ENCODE measurements at places on chromosomes 3 and 15.

- DNase-seq, result no peak
These were observed 101.0 kb upstream of the COL8A1 start for GRCh38 chr3:99537416-99537815.

- no peak for DNase-seq
These were observed 215.1 kb downstream of the TIGIT start for GRCh38 chr3:114508976-114509375.

GRCh38 chr3:52847726-52848125 lies 12.9 kb upstream of the MUSTN1 start:
- DNase-seq, result no peak

GRCh38 chr3:151896246-151897012 lies 23.0 kb downstream of the SUCNR1 start:
- no peak for DNase-seq

DNA sequence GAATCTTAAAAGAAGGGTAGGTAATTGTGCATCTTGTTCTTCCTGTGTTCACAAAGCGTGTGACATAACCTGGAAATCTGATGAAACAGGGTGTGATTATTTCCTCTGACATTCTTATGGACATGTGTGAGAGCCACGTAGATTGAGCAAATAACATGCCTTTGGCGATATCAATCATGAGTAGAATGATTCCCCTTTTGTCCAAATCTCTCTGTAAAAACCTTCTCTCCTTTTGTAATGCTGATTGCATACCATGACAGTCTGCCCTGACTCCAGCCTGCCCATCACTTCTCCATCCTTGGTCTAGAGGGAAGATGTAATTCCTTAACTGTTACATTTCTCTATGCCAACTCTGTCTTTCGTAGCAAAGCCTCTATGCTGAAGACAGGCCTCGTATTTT lies 115.0 kb downstream of the IL5RA start:
- no peak for DNase-seq

GRCh38 chr15:63729115-63729884 lies 104.4 kb downstream of the HERC1 start:
- DNase-seq, result no peak

DNA sequence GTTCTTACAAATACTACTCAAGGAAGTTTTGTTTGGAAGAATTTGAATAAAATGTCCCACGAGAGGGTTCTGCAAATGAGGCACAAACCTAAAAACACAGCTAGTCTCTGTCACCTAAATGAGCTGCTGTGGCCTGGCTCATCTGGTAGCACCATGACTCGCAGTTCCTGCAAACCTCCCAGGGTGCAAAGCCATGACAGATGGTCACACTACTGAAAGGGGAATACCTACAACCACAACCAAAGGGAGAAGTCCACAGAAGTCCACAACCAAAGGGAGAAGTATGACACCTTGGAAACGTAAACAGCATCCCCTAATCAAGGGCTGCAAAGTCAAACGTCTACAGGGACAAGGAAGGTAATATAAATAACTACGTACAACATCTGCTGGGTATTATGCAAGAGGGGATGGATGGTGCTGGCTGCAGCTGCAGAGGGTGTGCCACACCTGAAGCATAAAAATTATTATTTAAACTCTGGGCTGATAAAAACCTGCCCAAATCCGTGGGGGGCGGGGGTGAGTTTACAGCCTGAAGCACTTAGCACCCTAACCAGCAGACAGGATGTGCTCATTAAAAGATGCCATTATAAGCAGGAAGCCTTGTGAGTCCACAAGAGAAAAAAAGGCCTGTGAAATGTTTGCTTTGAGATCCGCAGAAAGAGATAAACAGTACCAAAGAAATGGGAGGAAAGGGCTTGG lies 184.0 kb downstream of the MAGI1 start:
- DNase-seq, result no peak

DNA sequence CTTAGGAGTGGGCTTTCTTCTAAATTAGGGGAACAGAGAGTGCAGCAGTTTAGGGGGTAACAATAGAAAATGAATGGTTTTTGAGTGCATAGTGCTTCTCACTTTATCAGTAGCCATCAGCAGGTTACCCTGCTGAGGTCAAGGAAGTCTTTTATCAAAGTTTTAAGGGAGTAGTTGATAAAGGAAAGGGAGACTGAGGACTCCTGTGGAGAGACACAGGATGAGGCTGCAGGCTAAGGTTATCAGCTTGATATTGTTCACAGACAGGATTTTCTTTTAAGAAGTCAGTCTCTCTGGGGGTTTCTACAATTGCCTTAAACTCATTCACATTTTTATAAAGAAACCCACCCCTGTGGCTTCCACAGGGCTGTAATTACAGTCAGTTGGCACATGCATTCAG lies 205.0 kb downstream of the AGBL1 start:
- DNase-seq, result no peak

DNA sequence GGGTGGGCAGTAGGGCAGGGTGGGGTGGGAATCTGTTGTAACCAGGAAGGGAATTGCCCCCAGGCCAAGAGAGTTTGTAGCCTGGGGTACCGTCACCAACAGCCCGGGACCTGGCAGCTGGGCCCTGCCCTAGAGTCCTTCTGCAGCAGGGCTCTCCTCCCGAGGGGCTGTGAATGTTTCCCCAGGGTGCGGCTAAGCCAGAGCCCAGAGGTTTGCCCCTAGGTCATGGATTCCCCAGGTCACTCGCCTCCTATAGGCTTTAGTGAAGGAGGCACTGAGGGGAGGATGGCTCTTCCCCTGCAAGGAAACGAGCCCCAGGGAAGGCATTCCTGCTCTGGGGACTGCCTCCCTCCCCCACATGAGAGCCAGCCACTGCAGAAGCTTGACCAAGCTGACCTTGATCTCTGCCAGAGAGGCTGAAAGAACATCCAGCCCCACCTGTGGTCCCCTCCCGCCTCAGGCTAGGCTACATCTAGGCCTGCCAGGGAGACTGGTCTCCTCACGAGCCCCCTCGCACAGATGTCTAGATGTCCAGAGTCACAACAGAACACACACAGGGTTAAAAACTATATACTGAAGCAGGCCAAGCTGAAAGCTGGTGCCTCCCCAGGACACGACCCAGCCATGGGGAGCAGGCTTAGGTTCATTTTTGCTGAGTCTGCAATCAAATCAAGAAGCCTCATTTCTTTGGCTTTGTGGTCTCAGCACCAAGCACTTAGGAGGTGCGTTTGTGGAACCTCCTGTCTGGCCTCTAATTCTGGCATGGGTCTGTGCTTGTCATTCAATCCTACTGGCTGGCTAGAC lies 69.1 kb upstream of the TAMM41 start:
- no peak for DNase-seq

DNA sequence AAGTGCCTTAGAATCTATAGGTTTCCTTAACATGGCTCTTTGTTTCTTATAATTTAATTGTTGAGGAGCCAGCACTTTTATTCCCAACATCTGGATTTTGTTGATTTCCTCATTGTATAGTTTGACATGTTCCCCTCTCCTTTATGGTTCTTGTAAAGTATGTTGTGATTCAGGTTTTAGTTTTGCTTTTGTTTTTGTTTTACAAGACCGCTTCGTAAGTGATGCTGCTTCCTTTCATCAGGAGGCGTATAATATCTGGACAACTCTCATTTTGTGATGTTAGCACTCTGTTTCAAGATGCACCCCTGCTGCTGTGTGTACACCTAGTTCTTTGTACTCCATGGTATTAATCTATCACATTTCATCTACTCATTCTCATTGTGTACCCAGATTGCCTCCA lies 48.7 kb downstream of the SLC49A4 start:
- DNase-seq, result no peak

GRCh38 chr15:33344111-33344510 lies 33.3 kb downstream of the RYR3 start:
- DNase-seq, result no peak

DNA sequence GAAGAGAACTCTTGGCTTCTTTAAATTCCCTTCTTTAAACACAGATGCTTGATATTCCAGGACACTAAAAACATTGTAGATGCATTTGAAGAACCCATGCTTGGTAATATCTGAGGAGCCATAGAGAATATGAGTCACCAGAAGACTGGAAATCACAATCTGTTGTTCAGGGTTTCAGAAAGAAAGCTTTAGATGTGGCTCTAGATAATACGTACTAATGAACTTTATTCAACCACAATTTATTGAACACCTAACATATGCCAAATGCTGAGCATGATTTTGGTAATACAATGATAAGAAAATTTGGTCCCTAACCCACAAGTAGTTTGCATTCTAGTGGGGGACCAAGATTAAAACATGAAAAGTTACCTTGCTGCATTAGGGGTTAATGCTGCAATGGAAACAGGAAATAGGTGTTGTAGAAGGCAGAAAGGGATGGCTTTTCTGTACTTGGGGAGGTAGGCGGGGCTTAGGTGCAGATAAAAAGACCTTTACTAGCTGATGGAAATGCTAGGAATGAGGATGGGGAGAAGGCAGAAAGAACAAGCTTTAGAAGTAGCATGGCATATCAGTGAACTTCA lies 11.6 kb upstream of the PLD1 start:
- DNase-seq, result no peak

- no peak for DNase-seq
These were observed 18.6 kb downstream of the EPHB1 start for GRCh38 chr3:134813618-134814017.

- no peak for DNase-seq
These were observed 280.2 kb upstream of the NR2E3 start for GRCh38 chr15:71530116-71530515.

DNA sequence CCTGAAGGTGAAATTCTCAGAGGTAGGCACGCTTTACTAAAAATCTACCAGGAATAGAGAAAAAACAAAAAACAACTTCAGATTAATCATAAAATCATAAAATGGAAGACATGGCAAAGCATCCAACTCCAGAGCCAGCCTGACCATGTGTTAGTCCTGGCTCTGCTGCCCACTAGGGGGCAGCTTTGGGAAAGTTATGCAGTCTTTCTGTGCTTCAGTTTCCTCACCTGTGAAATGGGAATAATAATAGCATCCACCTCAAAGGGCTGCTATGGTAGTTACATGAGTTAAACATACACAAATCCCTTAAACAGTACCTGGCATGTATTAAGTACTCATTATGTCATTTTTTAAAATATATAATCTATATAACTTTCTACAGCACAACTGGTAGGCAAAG lies 52.3 kb downstream of the WNT5A start:
- DNase-seq, result no peak

DNA sequence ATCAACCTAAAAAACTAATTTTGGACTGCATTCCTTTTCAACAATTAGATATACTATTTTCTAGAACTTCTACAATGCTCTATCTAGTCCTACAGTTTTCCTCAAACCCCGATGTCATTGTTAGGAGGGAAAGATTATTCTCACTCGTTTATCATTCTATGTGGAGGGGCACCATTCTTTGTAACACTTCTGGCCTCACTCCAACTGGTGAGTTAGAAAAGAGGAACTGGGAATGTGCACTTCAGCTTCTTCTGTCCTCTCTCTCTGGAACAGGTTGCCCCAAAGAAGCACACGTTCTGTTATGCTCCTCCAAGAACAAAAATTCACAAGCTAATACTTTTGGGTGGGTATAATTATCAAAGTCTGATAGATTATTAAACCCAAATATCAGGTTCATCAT lies 137.9 kb downstream of the UACA start:
- DNase-seq, result no peak

DNA sequence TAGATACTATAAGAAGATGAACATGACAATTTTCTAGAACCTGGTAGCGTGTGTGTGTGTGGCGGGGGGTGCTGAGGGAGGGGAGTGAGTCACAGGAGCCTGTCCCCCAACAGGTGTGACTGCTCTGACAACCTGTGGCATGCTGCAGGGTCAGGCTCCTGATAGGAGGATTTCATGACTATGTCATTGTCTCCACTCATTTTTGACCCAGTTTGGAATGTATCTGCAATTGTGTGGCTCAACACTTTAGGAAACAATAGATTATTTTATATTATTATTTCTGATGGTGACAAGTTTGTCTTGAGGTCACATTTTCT lies 9.3 kb upstream of the VILL start:
- no peak for DNase-seq

DNA sequence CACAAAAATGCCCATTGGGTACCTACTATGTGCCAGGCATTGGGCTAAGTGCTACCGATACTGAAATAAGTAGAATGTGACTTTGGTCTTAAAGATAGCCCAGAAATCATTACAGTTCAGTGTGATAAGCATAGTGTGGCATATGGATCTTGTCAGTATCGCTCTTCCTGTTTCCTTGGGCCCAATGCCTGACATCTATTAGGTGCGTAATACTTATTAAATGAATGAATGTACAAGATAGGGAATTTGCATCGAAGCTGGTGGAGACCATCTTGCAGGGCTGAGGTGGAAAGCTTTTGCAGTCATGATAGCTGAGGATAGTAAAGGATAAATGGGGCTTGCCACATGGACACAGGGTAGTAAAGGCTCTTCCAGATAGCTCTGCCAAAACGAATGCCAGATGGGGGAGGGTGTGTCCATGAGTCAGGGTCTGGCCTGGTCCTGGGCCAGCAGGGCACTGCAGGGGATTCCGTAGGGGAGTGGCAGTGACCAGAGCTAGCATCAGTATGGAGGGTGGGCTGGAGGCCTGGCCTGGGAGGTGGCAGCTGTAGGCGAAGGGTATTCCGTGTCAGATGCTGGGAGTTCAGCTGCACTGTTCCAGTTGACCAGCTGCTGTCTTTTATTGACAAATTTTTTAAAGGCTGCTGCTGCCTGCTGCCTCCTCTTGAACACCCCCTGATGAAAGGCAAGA lies 23.5 kb downstream of the TSEN2 start:
- no peak for DNase-seq

DNA sequence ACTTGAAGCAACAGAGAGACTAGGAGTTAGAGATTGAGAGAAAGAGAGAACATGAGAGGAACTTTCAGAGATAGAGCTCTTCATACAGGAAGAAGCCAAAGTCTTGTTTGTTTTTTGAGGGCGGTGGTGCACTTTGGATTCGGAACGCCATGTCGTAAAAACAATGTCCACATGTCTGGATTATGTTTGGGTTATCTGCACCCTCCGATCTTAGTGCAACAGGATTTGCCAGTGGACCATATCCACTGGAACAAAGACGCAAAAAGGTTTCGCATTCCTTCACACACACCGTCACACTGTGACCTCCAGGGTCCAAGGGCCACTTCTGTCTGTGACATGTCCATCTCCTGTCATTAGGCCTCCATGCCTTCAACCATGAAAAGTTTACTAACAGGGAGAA lies 141.8 kb upstream of the ATP11B start:
- DNase-seq, result no peak

DNA sequence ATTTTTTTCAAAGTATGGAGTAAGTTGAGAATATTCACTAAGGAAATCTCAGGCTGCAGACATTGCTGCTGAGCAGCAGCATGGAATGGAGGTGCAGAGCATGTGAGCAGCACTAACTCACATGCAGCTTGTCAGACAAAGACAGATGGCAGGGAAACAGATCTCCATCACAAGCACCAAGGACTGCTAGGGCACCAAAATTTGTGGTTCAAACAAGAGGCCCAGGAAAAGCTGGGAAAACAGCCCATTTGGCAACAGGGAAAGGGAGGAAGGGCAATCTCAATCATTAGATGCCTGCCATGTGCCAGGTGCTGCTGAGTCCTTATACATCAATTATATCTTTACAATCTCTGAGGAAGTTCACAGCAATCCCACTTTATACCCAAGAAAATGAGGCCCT lies 47.2 kb upstream of the EIF1B start:
- DNase-seq, result no peak

DNA sequence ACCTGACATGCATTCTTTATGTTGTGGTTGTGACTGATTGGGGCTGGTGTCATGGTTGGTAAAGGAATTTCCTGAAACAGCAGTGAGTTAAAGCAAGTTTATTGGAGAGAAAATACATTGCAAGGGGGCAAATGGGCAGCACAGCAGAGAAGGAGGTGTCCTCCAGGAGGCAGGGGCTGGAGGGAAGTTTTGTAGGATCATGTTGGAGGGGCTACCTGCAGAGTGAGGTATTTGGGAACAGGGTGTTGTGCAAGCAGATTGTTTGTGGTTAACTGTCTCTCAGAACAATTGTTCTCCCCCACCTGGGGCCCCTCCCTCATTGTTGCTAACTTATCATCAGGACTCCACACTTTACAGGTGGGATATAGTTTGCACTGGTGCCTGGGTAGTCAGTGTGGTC lies 196.0 kb downstream of the NSUN3 start:
- DNase-seq, result no peak

Data from stimulated activated CD4-positive, alpha-beta T cell treated with anti-CD3 and anti-CD28 coated beads, Interleukin-4, amount 100 ng/mL, for 4 hours (primary cell).